ENCODE measurements at places on chromosomes 3 and 15.

DNA sequence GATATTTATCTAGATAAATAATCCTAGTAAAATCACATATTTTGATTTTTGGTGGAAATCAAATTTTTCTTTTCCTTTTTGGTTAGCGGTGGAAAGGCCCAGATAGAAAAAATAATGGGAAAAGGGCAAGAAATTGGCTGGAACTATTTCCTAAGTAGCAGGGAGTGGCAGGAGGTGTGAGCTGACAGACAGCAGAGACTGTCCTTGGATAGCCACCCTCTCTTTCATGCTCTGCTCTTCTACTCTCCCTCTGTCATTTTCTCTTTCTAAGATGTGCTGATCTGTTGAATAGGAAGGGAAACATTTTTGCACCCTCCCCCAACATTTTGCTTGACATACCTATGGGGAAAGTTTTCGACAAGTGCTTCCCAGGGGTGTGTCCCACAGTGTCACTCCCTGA is 18.9 kb upstream of the ONECUT1 start:
- DNase-seq, result no peak

DNA sequence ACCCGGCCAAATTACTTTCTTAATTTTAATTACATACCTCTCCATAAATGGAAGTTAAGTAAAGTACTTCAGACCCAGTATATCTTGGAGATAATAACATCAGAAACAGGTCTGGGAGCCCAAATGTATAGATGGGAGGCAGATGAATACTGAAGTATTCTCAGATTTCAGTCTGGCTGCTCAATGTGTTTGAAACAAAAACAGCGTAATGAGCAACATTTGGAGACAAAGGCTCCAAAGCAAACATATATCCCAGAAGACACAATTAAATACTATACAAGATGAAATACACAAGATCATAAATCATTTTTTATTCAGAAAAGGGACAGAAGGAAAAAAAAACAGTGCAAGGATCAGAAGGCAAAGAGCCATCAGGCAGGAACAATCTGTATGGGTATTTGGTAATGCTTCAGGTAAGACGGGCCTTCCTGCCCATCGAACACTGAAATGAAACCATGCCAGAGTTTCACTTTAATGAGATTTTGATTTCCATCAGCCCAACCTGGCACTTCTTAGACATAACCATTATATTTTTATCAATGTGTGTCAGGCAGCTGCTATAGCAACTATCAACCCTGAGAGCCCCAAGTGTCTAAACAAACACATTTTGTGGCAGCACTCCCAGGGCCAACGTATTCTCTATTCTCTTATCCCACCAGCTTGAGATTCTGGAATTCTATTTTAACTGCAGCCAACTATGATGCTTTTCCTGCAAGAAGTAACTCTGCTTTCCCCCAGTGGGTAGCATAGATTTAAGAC is 210.8 kb downstream of the STT3B start:
- no peak for DNase-seq

DNA sequence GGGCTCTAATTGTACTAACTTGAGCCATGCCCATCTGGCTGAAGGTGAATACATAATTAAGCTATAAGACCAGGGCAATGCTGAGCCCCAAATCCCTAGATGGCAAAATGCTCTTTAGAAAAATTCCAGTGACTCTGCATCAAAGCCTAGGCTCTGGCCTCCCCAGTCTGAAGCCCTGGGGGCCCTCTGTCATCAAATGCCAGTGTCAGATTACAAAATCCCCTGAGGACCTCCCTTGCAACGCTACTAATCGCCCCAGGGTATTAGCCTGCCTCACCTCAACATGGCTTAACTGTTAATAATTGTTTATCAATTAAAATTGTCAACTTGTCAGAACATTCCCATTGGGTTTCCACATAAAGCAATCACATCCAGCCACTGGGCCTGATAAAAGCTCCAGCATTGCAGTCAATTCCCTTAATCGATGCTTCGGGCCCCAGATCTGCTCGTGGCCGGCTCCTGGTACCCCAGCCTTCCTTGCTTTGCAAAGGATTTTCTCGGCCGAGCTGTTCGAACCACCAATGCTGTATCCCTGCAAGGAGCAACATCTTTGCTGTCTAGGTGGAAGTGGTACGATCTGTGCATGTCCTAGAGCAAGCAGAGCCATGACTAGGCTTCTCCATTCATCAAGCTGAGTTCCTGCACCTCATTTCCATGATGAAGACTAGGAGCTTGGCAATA is 151.7 kb downstream of the MEGF11 start:
- DNase-seq, result no peak

GRCh38 chr3:101602731-101603130 is 28.8 kb downstream of the PCNP start:
- no peak for DNase-seq

DNA sequence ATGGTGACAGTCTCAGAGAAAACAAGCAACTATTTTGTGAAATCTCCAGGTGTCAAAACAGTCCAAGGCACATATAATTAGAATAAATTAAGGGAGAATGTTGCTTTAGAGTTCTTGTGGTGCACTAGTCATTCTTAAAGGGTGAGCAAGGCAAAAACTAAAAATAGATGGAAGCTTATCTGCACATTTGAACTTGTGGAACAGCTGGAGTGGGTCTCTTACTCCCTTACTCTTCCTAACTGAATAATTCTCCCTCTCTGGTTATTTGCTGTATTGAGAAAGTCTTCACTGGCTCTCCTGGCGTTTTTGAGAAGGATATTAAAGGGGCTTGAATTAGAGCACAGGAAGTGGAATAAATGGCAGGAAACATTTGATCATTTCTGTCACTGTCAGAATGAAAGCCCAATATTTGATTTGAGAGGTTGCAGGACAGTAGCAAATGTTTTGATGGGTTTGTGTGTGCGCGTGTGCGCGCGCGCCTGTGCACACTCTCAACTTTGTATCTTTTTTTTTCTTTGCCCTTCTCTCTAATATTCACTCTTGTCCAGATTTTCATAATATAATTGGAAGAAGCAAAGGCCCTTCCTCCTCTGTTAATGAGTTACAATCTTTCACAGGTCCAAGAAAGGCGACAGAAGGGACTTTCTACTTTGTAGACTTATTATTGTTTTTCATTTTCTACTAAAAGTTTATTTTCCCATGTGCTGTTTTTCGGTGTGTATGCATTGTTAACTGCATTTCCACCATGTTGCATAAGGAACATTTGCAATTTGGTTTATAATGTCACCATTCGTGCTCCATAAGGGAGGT is 40.9 kb downstream of the AKAP13 start:
- DNase-seq, result no peak

DNA sequence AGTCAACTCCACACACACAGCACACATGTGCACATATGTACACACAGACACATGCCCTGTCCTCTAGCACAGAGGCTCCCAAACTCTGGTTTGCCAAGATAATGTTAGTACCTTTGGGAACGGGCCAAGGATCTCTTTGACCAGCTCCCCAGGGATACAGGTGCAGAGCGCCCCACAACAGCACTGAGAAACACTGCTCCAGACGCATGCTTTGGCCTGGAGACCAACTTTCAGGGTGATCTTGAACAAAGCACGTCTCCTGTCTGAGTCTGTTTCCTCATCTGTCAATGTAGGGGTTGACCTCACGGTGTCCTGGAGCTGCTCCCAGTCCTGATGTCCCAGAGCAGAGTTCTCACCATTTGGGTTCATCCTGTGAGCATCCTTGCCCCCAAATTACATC is 15.9 kb upstream of the SKOR1 start:
- DNase-seq, result no peak

DNA sequence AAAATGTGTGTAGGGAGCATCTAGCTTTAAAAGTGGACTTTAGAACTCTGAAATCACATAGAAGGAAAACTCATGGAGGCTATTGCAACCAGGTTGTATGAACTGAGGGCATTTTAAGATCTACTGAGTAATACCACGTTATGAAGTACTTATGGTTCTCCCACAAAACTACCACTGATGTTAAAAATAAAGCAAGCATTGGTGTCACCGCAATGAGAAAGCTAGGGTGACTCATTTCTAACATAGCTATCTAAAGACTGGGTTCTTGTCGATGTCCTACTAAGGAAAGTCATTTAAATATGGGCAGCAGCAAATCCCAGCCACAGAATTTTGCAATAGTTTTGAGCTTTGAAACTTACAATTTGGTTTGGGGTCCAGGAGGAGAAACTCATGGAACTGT is 584.8 kb downstream of the DIPK2A start:
- no peak for DNase-seq

DNA sequence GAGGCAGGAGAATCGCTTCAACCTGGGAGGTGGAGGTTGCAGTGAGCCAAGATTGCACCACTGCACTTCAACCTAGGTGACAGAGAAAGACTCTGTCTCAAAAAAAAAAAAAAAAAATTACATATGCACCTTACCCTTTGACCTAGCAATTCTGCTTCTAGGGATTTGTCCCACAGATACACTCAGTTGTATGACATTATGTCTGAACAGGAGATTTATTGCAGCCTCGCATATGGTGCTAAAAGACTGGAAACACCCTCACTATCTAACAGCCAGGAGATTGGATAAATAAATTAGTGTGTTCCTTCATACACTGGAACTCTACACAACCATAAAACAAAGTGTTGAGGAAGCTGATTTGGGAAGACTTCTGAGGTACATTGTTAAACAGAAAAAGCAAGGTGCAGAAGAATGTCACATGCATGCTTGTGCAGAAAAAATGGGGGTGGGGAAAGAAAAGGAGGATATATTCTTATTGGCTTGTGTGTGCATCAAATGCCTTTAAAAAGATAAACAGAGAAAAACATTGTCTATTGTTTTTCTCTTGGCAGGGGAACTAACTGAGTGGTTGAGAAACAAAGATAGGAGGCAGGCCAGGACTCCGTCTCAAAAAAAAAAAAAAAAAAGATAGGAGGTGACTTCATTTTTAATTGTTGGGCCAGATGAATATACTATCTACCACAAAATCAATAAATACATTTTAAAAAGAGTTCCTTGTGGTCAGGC is 30.9 kb downstream of the PPCDC start:
- DNase-seq, result no peak

DNA sequence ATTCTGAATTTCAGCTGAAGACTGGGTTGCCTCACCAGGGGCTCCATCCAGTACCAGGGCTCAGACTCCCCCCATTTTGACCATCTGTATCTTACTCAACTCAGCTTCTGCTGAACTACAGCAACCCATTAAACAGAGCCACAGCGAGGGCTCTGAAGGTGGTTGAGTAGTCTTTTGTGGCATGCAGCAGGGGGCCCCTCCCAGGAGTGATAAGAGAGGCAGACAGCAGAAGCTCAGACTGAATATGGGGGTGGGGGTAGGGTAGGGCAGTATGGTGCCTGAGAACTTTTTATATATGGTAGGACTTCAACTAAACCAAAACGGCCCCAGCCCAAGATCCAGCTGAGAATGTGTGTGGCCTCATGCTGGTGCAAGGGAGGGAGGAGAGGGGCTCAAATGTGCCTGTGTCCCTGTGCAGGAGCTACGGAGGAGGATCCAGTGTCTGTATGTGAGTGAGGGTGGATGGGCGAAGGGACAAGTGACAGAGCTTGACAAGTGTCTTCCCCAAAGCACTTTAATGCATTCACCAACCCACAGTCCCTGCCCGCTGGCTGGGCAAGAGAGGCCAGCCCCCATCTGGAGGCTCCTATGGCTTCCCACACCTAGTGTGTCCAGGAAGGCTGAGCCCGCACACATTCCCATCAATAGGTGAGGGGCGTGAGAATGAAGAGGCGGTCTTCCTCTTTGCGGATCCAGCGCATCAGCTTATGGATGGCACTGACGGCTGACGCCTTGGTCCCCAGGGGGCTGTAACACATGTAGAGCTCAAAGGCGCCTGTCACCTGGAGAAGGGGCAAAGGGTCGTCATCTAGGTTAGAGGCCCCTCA is 4.9 kb upstream of the MST1R start:
- DNase-seq, result no peak

DNA sequence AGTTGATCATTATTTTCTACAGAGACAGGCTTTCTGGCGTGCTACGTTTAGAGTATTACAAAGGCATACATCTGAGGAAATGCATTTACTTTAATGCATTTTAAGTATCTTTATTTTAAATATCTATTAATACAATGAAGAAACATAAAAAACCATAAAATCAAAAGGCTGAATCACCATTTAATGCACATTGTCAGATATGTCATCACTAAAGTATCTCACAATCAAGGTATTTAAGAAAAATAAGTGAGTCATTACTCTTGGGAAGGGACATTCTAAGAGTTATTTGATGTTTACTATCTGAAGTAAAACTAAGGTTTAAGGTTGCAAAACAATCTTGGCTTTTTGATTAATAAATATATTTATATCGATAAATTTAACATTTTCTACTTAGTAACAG is 102.2 kb downstream of the CTNNB1 start:
- DNase-seq, result no peak

DNA sequence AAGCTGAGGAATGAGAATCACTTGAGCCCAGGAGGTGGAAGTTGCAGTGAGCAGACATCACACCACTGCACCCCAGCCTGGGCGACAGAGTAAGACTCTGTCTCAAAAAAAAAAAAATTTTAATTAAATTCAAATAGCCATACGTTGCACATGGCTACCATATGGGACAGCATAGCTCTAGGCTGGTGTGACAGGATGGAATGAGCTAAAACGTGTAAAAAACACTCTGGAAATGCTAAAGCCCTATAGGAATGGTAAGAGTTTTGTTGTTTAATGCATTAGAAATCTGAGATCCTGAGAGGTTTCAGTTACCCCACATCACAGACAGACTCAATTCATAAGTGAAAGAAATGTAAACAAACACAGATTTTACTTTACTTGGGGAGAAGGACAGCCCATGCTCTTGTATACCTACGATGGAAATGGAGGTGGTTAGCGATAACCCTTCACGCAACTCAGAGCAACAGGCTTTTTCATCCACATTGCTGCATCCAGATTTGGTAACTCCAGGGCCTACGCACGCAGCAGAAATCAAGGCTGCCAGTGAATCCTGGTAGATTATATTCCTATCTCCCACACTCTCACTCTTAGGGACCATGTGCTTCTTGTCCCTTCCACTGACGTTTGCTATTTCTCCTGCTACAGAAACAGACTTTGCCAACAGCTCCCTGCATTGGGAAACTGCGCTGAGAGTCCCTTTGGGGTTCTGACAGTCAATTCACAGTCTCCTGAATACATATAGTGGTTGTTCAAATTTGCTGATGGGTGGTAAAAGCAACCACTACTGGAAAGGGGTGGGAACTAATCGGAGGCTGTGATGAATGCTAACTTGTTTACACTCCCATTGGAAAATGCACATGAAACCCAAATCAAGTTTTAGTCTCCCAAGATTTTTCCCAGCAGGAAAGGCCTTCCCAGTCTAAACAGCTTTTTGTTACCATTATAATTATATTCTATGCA is 3.1 kb downstream of the SH3BP5 start:
- DNase-seq, result no peak

- DNase-seq, result no peak
These were observed 35.5 kb upstream of the EPHB3 start for GRCh38 chr3:184526088-184526433.

- DNase-seq, result no peak
These were observed 14.4 kb upstream of the ZBTB38 start for GRCh38 chr3:141353652-141354495.

DNA sequence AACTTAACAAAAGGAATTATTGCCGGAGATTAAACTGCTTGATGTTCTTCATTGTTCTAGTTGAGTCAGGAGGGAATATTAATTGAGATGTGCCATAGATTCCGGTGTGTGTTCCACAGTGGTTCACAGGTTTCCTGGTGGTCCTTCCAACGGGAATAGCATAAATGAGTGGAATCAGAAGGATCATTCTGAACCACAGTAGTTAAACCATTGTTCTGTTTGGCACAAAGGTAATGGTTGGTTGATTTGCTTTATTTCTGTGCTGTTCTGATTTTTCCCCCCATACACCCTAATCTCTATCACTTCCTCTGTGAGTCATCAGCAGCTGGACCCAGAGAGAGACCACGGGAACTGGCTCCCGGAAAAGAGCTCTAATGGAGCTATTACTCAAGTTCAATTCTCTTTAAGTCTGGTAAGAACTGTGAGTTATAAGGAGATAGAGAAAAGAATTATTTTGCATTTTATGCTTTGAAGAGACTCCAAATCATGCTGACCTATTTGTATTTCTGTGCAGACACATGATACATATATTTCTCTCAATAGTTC is 627.2 kb downstream of the ZIC1 start:
- no peak for DNase-seq
